ENCODE measurements at places on chromosomes 2 and 18.
A peak's percentile ranks its signal among the peaks of the same experiment; 100 is the strongest.

GRCh38 chr18:12883372-12883683 lies 709 bp downstream of the PTPN2 start:
- peaks cover 3% of the 10 kb centered on the region for H3K4me1 ChIP-seq
- no peaks in the 10 kb centered on the region for H3K27me3 ChIP-seq
- no peaks in the 10 kb centered on the region for H3K36me3 ChIP-seq
- peak overlapping the region; percentile 77 for H3K27ac ChIP-seq
- peak overlapping the region; percentile 93 for H3K4me3 ChIP-seq

- no peaks in the 10 kb centered on the region for H3K27me3 ChIP-seq
- DNase-seq = no peak
- no peaks in the 10 kb centered on the region for H3K4me1 ChIP-seq
- no peak overlapping the region for H3K4me3 ChIP-seq
- no peaks in the 10 kb centered on the region for H3K36me3 ChIP-seq
Observed at GRCh38 chr18:10265560-10266333, 188.7 kb upstream of the APCDD1 start.

DNA sequence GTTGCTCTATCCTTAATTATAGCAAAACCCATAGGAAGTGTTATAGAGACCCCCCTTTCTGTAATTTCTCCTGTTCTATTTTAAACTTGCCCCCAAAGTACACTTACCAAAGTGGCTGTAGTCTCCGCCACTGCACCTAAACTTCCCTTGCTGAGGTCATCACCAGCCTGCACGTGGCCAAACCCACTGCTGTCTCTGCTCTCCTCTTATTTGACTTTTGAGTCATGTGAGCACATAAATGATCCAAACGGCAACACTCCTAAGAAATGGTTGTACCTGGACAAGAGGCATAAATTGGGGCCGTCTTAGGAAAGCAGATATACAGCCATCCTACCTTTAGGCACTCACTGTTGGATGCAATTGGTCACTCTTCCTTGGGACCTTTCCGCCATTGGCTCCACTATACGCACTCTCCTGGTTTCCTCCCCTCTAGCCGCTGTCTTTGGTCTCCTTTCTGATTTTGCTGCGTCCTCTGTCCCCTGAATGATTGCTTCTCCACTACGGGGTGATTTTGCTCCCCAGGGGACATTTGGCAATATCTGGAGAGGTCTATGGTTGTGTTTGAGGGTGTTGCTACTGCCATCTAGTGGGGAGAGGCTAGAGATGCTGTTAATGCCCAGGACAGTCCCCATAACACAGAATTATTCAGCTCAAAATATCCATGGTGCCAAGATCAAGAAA lies 19.2 kb upstream of the IL36G start:
- H3K4me1 ChIP-seq = no peaks in the 10 kb centered on the region
- no peak overlapping the region for H3K27ac ChIP-seq
- DNase-seq = peak; percentile 54
- H3K4me3 ChIP-seq = no peak overlapping the region

DNA sequence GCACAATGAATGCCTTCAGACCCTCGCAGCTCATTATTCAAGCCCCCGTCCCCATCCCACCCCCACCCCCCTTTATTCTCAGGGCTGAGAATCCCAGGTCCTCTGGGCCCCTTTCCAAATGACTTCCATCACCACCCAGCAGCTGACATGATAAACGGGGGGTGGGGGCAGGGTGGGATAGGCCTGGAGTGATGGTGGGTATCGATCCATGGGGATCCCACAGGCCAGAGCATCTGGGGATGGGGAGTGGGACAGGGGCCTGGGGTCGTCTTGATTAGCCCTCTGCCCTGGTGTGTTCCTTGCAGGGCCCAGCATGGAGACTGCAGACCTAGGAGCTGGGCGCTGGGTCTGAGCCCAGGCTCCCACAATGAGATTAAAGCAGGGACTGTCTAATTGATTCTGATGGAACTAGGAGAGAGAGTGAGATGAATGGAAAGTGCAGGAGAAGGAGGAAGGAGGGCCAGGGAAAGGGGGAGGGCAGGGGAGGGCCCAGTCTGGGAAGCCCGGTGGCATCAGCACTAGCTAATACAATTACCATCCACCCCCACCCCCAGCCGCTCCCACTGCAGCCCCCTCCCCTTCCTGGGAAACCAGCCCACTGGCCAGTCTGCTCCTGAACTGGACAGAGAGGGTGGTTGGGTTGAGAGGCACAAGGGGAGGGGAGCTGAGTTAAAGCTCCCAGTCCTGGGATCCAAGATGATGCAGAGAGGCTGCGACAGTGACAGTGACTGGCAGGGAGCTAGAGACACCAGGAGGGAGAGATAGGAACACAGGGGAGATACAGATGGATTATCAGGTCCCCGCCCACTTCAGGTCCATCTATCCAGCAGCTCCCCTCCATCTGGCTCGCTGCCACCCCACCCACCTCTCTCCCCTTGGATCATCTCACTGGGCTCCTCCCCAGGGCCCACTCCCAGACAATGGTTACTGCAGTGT lies 13.1 kb upstream of the TNS1 start:
- no peak overlapping the region for H3K4me3 ChIP-seq
- no peak overlapping the region for H3K27ac ChIP-seq
- H3K27me3 ChIP-seq = peaks cover 13% of the 10 kb centered on the region

- no peak overlapping the region for H3K4me3 ChIP-seq
- DNase-seq = no peak
- H3K4me1 ChIP-seq = peaks cover 22% of the 10 kb centered on the region
- no peak overlapping the region for H3K27ac ChIP-seq
- H3K36me3 ChIP-seq = peaks cover 2% of the 10 kb centered on the region
Observed at GRCh38 chr2:43254331-43254730, 27.9 kb upstream of the ZFP36L2 start.

DNA sequence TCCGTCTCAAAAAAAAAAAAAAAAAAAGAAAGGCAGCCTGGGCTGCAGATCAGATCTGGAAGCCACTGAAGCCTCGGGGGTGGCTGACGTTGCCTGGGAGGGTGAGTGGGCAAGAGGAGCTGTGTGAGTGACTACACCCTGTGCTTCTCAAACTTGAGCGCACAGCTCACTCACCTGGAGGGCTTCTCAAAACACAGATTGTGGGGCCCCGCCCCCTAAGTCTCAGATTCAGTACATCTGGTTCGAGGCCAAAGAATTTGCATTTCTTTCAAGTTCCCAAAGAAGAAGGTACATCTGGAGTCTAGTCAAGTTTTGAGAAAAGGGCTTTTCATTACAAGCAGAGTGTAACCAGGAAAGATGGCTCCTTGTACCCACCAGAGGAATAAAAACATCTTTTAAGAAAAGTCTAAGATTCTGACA lies 97.7 kb upstream of the CAB39 start:
- no peak overlapping the region for H3K4me3 ChIP-seq
- no peaks in the 10 kb centered on the region for H3K36me3 ChIP-seq
- no peaks in the 10 kb centered on the region for H3K27me3 ChIP-seq
- H3K4me1 ChIP-seq = no peaks in the 10 kb centered on the region
- DNase-seq = no peak
- H3K27ac ChIP-seq = no peak overlapping the region

DNA sequence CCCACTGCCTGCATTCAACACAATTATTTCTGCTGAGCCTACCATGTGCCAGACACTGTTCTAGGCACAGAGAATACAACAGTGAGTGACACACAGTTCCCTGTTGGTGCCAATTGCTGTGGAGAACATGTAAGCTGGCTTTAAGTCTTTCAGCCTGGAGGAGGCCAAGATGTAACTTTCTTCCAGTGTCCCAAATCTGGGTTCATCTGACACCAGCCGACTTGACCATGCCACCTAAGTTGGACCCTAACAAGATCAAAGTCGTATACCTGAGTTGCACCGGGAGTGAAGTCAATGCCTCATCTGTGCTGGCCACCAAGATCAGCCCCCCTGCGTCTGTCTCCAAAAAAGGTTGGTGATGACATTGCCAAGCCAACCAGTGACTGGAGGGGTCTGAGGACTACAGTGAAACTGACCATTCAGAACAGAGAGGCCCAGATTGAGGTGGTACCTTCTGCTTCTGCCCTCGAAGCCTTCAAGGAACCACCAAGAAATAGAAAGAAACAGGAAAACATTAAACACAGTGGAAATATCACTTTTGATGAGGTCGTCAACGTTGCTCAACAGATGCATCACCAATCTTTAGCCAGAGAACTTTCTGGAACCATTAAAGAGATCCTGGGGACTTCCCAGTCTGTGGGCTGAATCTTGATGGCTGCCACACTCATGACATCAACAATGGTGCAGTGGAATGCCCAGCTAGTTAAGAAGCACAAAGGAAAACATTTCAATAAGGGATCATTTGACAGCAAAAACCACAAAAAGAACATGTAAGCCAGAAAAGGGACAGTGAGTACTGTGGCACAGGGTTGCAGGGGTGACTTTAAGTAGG lies 6.3 kb downstream of the TRABD2A start:
- H3K27ac ChIP-seq = no peak overlapping the region
- H3K4me3 ChIP-seq = no peak overlapping the region
- H3K36me3 ChIP-seq = peaks cover 10% of the 10 kb centered on the region
- DNase-seq = no peak

- peak; percentile 29 for DNase-seq
- no peaks in the 10 kb centered on the region for H3K27me3 ChIP-seq
- peak overlapping the region; percentile 90 for H3K4me3 ChIP-seq
- peak overlapping the region; percentile 98 for H3K27ac ChIP-seq
Observed at GRCh38 chr2:112646102-112646719, 472 bp downstream of the SLC20A1 start.

GRCh38 chr2:112566104-112566503 lies 18.3 kb upstream of the CHCHD5 start:
- no peaks in the 10 kb centered on the region for H3K4me1 ChIP-seq
- H3K27me3 ChIP-seq = no peaks in the 10 kb centered on the region

- H3K4me3 ChIP-seq = no peak overlapping the region
- H3K27me3 ChIP-seq = peaks cover 10% of the 10 kb centered on the region
- DNase-seq = no peak
- H3K36me3 ChIP-seq = no peaks in the 10 kb centered on the region
- no peak overlapping the region for H3K27ac ChIP-seq
Observed at GRCh38 chr2:242041816-242042215, 172.3 kb downstream of the RTP5 start.

DNA sequence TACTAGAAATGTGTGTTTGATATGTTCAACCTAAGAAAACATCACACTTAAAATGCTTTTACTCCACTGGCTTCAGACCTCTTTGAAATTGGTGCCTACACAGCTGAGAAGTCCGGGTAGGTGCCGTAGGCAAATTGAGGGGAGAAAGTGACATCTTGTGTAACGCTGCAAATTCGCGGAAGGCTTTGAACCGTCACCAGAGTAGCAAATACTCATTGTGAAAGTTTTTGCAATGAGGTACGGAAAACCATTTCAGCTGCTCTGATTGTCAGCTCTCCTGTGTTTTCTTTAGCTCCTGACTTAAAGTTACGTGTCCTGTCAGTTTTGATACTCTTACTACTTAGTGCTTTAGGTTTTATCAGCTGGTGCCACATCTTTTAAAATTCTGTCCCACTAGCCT lies 224.5 kb downstream of the FAM210A start:
- peaks cover 2% of the 10 kb centered on the region for H3K4me1 ChIP-seq
- H3K27me3 ChIP-seq = no peaks in the 10 kb centered on the region
- H3K36me3 ChIP-seq = peaks cover 4% of the 10 kb centered on the region
- H3K4me3 ChIP-seq = no peak overlapping the region

DNA sequence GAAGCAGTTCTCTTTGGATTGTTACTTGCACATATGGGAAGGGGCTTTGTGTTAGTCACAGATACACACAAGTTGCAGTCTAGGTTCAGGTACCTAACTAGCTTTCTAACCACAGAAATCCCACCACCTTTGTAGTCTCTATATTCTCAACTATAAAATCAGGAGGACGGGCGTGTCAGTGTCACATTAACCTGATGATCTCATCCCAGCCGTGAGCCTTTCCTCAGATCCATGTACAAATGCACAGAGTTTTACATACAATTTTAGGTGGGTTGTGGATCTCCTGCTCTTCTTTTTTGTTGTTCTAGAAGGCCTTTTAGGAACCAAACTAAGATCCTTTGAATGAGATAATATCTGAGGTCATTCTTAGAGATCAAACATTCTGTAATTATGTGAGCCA lies 94.0 kb downstream of the ZNF532 start:
- H3K36me3 ChIP-seq = peaks cover 26% of the 10 kb centered on the region
- H3K4me3 ChIP-seq = no peak overlapping the region
- no peak overlapping the region for H3K27ac ChIP-seq
- no peaks in the 10 kb centered on the region for H3K4me1 ChIP-seq
- no peaks in the 10 kb centered on the region for H3K27me3 ChIP-seq

GRCh38 chr18:21489119-21489750 lies 111.3 kb downstream of the ESCO1 start:
- H3K4me3 ChIP-seq = no peak overlapping the region
- H3K27me3 ChIP-seq = no peaks in the 10 kb centered on the region
- no peak overlapping the region for H3K27ac ChIP-seq
- peak; percentile 66 for DNase-seq

DNA sequence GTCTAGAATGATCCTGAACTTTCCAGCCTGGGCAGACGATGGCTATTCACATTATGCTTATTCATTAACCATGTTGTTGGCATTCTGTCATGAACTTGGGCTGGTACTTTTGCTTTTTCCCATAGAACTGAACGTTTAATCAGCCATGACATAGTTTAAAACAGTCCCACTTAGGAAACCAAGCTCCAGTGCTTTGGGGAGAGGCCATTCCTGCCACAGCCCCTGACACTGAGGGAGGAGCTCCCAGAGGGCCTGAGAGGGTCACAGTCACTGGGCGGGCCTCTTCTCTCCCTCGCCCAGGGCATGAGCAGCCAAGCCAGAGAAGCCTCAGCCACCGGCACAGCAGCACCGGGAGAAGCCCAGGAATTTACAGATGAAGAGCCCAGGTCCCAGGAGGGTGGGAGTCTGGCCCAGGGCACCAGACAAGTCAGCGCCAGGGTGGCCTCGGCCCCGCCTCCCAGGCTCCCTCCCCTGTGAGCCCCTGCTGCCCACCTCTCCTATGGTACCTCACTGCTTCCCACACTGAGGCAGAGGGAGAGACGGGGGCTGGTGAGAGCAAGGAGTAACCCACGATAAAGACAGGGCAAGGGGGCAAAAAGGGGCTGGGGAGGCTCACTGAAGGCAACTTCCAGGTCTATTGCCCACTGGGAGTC lies 33.6 kb downstream of the MAL start:
- no peak overlapping the region for H3K4me3 ChIP-seq
- H3K36me3 ChIP-seq = no peaks in the 10 kb centered on the region
- no peaks in the 10 kb centered on the region for H3K4me1 ChIP-seq
- no peak for DNase-seq
- no peak overlapping the region for H3K27ac ChIP-seq

Data from small intestine (tissue), 16 donors.